NCI-H2227 treated with DMSO at 0.1 percent for 48 hours (cell line): ENCODE measurements at places on chromosomes 1 and 21.
A peak's percentile ranks its signal among the peaks of the same experiment; 100 is the strongest.

DNA sequence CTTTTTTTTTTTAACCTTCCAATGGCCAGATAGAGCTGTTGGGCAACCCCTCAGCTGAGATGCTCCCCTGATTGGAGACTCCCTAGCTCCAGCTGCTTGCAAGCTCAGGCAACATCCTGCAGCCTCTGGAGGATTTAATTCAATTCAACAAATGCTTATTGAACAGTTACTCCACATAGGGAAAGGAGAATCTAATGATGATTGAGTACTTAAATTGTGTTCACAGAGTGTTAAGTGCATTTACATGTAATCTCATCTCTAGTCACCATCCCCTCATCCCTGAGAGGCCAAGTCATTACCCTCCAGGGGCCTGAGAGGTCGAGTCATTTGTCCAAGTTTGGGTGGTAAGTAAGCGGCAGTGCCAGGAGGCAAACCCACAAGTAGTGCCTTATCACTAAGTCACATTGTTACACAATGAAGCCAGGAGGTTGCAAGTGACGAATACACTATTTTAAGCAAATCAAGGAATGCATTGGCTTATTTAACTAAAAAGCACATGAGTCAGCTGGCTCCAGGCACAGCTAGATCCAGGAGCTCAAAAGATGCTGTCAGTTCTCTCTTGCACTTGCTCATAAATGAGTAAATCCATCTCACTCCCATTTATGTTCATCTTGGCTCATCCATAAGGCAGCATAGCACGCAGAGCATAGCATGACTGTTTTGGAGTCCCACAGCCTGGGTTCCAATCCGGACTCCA, 64.3 kb downstream of the OPTC start:
- no peak for DNase-seq

- DNase-seq = peak; percentile 3
These were observed 380.0 kb downstream of the DSCAM start for GRCh38 chr21:40466893-40467483.

DNA sequence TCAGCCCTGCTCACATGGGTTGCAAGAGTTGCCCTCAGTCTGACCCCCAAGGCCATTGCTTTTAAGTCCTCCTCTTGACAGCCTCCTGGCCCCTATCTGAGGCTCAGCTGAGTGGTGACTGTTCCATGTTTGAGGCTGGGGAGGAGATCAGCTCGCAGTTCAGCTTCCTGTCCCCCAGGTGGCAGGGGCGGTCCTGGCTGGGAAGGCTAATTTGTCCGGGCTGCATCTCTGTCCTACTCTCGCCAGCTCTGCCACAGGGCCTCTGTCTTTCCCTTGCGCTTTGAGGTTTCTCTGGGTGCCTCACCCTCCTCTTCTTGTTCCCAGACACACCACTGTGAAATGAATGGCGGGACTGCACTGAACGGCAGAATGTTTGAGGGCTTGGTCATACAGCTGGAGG, 157.3 kb downstream of the KCNJ6 start:
- no peak for DNase-seq

DNA sequence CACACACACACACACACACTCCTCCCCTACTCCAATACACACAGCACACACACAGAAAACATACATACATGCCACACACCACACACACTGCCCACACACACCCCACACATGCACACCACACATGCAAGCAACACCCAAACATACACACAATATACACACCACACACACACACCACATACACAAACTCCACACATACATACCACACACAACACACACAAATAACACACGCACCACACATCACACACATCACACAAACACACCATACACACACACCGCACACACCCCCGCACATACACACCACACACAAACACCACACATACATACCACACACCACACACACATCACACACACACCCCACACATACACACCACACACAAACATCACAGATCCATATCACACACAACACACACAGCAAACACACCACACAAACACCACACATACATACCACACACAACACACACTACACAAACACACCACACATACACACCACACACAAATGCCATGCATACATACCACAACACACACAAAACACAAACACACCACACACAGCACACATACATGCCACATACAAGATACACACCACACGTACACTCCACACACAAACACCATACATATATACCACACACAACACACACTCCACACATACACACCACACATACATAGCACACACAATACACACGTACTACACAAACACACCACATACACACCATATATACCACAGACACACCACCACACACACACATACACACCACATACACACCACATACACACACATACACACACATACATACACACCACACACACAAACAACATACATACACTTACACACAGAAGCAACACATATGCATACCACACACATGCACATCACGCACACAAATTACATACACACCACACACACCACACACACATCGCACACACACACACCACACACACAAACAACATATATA, 932 bp upstream of the RAB7B start:
- DNase-seq = no peak

DNA sequence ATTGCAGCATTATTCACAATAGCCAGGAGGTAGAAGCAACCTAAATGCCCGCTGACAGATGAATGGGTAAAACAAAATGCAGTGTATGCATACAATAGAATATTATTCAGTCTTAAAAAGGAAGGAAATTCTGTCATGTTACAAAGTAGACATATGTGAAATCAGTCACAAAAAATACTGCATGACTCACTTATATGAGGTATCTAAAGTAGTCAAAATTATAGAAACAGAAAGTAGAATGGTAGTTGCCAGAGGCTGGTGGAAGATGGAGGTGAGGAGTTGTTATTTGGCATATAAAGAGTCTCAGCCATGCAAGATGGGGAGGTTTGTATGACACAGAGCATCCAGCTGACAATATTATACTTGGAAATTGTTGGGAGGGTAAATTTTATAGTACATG, 43.0 kb upstream of the EGLN1 start:
- DNase-seq = no peak

GRCh38 chr1:237562242-237562823, 328.4 kb downstream of the ZP4 start:
- DNase-seq = peak; percentile 5

DNA sequence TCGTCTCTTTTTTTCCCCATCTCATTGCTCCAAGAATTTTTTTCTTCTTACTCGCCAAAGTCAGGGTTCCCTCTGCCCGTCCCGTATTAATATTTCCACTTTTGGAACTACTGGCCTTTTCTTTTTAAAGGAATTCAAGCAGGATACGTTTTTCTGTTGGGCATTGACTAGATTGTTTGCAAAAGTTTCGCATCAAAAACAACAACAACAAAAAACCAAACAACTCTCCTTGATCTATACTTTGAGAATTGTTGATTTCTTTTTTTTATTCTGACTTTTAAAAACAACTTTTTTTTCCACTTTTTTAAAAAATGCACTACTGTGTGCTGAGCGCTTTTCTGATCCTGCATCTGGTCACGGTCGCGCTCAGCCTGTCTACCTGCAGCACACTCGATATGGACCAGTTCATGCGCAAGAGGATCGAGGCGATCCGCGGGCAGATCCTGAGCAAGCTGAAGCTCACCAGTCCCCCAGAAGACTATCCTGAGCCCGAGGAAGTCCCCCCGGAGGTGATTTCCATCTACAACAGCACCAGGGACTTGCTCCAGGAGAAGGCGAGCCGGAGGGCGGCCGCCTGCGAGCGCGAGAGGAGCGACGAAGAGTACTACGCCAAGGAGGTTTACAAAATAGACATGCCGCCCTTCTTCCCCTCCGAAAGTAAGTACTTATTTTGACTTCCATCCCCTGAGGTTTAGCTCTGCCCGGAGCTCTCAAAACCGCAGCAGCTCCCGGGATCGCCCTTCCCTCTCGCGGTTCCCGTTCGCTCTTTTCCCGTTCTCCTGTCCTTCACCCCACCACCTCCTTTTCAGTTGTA, 1.5 kb downstream of the TGFB2 start:
- DNase-seq = peak; percentile 36

GRCh38 chr1:217097819-217098218, 374.6 kb upstream of the ESRRG start:
- DNase-seq = no peak
